ENCODE measurements at places on chromosomes 1 and 21. TPM values are rescaled to one million over a fixed set of nuclear protein-coding genes. Genes with fewer than 3 reads are reported as not detected.
A peak's percentile ranks its signal among the peaks of the same experiment; 100 is the strongest.

- DNase-seq = no peak
- H3K27me3 ChIP-seq = no peaks in the 10 kb centered on the region
- peaks cover 27% of the 10 kb centered on the region for H3K4me1 ChIP-seq
- H3K36me3 ChIP-seq = no peaks in the 10 kb centered on the region
- peak overlapping the region; percentile 53 for H3K27ac ChIP-seq
Observed at GRCh38 chr1:26705788-26706311, 10.0 kb downstream of the ARID1A start.

- H3K4me1 ChIP-seq = peaks cover 11% of the 10 kb centered on the region
- no peak overlapping the region for H3K4me3 ChIP-seq
- H3K27ac ChIP-seq = no peak overlapping the region
- no peaks in the 10 kb centered on the region for H3K36me3 ChIP-seq
- DNase-seq = no peak
- peaks cover 7% of the 10 kb centered on the region for H3K27me3 ChIP-seq
Observed at GRCh38 chr1:232276651-232277050, 353.3 kb downstream of the SIPA1L2 start.

DNA sequence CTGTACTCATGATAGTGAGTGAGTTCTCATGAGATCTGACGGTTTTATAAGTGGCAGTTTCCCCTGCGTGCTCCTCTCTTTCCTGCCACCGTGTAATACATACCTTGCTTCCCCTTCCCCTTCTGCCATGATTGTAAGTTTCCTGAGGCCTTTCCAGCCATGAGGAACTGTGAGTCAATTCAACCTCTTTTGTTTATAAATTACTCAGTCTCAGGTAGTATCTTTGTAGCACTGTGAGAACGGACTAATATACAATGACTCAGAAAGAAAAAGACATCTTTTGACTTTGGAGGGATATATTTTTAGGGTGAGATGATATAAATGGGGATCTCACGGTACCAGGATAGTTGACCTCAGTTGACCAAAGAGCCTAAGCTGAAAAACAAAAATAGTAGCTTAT lies 74.7 kb upstream of the BACH1 start:
- no peaks in the 10 kb centered on the region for H3K36me3 ChIP-seq
- H3K27me3 ChIP-seq = no peaks in the 10 kb centered on the region
- DNase-seq = no peak
- no peak overlapping the region for H3K4me3 ChIP-seq
- no peak overlapping the region for H3K27ac ChIP-seq

GRCh38 chr1:92820024-92820423 lies 11.8 kb upstream of the RPL5 start:
- no peaks in the 10 kb centered on the region for H3K27me3 ChIP-seq
- H3K27ac ChIP-seq = no peak overlapping the region
- no peak overlapping the region for H3K4me3 ChIP-seq
- H3K4me1 ChIP-seq = no peaks in the 10 kb centered on the region
- DNase-seq = no peak

- H3K27ac ChIP-seq = no peak overlapping the region
- H3K36me3 ChIP-seq = no peaks in the 10 kb centered on the region
- H3K4me1 ChIP-seq = no peaks in the 10 kb centered on the region
- H3K27me3 ChIP-seq = peaks cover 2% of the 10 kb centered on the region
- no peak for DNase-seq
- no peak overlapping the region for H3K4me3 ChIP-seq
Observed at GRCh38 chr21:31599013-31599412, 60.5 kb upstream of the SOD1 start.

- H3K27ac ChIP-seq = no peak overlapping the region
- no peaks in the 10 kb centered on the region for H3K27me3 ChIP-seq
- H3K36me3 ChIP-seq = no peaks in the 10 kb centered on the region
- peaks cover 10% of the 10 kb centered on the region for H3K4me1 ChIP-seq
Observed at GRCh38 chr1:82950606-82951200, 1048.2 kb downstream of the TTLL7 start.

GRCh38 chr1:227891955-227892488 lies 55.7 kb downstream of the WNT9A start:
- DNase-seq = no peak
- no peak overlapping the region for H3K27ac ChIP-seq
- no peaks in the 10 kb centered on the region for H3K36me3 ChIP-seq
- H3K4me3 ChIP-seq = no peak overlapping the region

DNA sequence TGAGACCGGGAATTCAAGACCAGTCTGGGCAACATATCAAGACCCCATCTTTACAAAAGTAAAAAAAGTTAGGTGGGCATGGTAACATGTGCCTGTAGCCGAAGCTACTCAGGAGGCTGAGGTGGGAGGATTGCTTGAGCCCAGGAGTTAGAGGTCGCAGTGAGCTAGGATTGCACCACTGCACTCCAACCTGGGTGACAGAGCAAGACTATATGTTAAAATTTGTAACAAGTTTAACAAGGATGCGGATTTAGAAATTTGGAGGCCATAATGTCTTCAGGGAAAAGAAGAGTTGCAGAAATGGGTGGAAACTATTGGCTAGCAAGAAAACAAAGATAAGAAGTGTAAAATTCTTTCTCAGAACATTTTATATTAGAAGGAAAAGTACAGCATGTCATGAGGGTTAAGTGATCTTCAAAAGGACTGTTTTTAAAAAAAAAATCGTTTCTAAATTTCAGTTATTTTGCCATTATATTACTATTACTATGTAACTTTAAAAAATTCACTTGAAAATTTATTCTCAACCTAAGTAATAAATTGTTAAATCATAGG lies 17.6 kb downstream of the SOAT1 start:
- peaks cover 2% of the 10 kb centered on the region for H3K4me1 ChIP-seq
- H3K4me3 ChIP-seq = no peak overlapping the region
- no peak overlapping the region for H3K27ac ChIP-seq

DNA sequence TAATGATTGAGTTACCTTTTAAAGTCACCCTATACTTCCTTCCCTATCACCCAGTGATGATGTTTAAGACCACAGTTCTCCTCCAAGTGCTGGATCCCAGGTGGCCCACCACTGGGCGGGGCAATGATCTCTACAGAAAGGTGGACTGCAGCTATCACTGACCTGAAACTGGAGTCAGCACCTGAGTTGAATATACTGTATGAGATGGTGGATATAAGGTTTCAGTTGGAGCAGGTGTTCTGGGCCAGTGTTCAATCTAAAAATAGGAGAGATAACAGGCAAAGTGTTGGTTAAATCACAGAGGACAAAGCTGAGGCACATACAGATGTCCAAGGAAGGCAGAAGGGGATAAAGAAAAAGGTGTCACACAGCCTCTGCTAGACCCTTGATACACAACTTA lies 96.6 kb downstream of the SIPA1L2 start:
- H3K4me3 ChIP-seq = no peak overlapping the region
- H3K27ac ChIP-seq = no peak overlapping the region
- no peak for DNase-seq
- peaks cover 3% of the 10 kb centered on the region for H3K27me3 ChIP-seq

DNA sequence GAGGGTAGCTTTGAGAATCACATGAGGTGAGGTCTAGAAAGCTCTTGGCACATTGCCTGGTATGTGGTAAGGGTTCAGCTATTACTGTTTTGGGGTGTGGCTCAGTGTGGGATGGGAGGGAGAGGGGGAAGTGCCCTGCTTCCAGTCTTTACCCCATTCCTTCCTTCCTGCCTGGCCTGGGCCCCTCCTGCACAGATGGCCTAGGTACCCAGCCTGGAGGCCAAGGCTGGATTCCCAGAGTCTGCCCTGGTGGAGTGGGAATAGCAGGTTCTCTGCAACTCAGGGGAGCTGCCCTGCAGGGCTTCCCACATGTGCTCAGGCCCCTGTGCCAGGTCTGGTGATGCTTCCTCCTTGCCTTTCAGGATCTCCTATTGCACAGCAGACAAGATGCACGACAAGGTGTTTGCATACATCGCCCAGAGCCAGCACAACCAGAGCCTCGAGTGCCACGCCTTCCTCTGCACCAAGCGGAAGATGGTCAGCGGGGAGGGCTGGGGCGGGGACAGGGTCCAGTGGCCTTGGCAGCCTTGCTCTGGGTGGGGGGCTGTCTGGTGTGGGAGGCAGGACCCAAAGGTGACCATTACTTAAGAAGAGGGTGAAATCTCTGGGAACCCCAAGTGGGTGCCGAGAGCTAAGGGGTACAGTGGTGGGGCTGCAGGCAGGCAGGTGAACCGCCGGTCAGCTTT lies 13.5 kb downstream of the LDLRAP1 start:
- no peak for DNase-seq
- H3K36me3 ChIP-seq = no peaks in the 10 kb centered on the region
- no peak overlapping the region for H3K27ac ChIP-seq
- H3K4me3 ChIP-seq = no peak overlapping the region
- H3K4me1 ChIP-seq = no peaks in the 10 kb centered on the region

DNA sequence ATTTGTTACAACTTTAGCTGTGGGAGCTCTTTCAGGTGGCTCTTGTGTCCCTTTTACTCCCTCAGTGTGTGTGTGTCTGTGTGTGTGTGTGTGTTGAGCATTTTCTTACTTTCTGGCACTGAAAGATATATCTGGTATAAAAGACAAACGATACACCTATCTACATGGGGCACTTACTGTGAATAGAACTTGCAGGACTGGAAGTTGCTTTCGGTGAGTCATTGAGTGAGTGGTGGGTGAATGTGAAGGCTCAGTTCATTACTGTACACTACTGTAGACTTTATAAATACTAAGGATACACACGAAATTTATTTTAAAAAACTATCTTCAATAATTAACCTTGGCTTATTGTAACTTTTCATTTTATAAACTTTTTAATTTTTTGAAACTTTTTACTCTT lies 38.7 kb downstream of the BTBD8 start:
- H3K27ac ChIP-seq = no peak overlapping the region
- no peak overlapping the region for H3K4me3 ChIP-seq
- no peaks in the 10 kb centered on the region for H3K4me1 ChIP-seq
- H3K27me3 ChIP-seq = no peaks in the 10 kb centered on the region
- no peaks in the 10 kb centered on the region for H3K36me3 ChIP-seq

Gene FCMR
- total RNA-seq = not detected

Gene S100A2
- total RNA-seq = 1.1 TPM

Gene ERO1B
- 3.0 TPM for total RNA-seq

Gene SPRR1A
- total RNA-seq = not detected

Gene LINGO4
- not detected for total RNA-seq

All from glutamatergic neuron (in vitro differentiated cells).